ENCODE measurements at places on chromosomes 1 and 21.
A peak's percentile ranks its signal among the peaks of the same experiment; 100 is the strongest.

DNA sequence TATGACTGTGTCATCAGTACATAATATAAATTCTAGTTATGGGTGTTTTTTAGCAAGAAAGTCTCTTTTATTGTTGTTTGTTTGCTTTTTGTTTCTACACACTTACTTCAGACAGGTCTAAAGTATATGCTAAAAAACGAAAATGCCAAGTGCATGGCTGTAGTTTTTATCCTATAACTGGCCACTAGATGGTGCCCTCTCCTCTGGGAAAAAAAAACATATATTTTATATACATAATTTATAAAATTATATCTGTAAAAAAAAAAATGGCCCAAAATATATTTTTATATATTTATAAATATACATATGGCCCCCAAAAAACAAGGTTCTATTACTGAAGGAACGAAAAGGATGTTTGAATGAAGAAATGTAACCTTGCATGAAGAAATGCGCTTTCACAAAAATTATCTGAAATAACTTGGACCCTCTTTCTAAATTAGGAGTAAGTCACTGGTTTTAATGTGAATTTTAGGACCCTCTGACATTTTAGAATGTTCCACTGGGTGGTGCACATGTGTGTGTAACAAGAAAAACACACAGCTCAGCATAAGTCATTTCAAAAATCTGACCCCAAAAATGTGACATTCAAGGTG lies 93.5 kb downstream of the TTLL7 start:
- DNase-seq: no peak

- peak; percentile 87 for DNase-seq
These were observed 5.4 kb upstream of the LAMC2 start for GRCh38 chr1:183180634-183181056.

DNA sequence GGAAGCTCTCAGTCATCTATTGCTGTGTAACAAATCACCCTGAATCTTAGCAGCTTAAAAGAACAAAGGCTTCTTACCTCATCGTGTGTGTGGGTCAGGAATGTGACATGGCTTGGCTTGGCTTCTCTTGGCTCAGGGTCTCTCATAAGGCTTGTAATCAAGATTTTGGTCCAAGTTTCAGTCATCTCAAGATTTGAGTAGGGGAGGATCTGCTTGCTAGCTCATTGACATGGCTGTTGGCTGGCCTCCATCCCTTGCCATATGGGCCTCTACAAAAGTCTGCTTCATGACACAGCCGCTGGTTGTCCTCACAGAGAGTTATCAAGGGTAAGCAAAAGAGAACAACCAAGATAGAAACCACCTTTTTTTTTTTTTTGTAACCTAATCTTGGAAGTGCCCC lies 207.7 kb downstream of the PTPRC start:
- DNase-seq: no peak

- DNase-seq: peak; percentile 77
These were observed at the start of gene KTI12 for GRCh38 chr1:52033190-52034049. Gene KTI12, minus strand, starts transcription at chr1:52033810. Its CDS starts 49 bp downstream, at chr1:52033761.

DNA sequence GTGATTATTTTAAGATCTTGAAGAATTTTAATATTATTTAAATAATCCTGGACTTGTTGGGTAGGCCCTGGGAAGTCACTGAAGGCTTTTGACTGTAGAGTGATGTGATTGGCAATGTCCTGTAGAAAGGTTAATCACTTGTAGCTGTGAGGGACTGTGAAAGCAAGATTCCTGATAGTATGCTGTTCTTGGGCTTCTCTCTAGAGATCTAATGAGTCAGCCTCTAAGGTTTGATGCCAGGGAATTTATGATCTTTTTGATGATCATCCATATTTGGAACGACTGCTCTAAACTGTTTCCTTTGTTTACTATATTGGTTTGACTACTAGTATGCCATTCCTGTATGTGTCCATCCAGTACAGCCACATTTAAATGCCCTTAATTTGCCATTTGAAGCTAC lies 56.5 kb downstream of the CAMSAP2 start:
- DNase-seq: no peak

DNA sequence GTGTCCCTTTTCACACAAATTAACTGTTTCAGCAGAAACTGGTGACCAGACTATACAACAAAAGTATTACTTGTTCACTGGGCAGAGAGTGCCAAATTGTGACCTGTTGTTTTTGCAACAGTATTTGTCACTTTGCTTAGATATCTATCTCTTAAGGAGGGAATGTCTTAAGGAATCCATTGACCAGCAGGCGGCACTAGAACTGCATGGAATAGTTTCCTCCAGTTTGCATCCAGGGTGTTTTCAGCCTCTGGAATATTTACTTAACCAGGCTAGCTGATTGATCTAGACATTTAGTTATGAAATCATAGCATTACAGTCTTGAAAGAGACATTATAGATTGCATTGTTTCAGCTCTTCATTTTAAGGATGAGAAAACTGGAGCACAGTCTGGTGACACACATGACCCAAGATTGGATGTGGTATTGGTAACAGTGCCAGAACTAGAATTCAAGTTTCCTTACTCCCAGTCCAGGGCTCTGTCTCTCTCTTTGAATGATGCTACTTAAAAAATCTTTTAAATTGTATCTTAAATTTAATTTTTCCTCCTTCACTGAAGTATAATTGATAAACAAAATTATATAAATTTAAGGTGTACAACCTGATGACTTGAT lies 16.9 kb downstream of the RPTN start:
- peak; percentile 51 for DNase-seq
